ENCODE measurements at places on chromosomes 12 and 14.

DNA sequence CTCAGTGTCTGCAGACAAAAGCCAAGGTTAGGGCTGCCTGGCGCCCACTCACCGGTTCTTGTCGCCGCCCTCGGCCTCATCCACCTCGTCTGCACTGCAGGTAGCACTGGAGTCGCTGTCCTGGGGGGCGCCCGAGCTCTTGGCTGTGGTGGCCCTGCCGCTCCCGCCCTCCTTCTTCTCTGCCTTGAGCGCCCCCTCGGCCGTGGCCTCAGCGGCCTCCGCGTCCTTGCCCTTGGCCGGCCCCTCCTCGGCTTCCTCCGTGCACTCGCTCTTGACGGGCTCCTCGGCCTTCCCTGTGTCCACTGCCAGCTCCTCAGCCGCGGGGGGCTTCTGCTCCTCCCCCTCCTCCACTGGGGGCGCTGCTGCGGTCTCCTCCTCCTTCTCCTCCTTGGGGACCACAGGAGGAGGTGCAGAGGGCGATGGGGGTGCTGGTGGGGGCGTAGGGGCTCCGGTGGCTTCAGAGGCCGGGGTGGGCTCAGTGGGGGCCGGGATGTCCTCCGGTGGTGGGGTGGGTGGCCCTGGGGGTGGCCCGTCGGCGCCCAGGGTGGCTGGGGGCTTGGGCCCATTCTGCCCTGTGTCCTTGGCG, 77.2 kb downstream of the RFLNA start:
- DNase-seq: no peak

- DNase-seq: no peak
Measured at GRCh38 chr12:75704664-75705063, 193.3 kb upstream of the KRR1 start.

DNA sequence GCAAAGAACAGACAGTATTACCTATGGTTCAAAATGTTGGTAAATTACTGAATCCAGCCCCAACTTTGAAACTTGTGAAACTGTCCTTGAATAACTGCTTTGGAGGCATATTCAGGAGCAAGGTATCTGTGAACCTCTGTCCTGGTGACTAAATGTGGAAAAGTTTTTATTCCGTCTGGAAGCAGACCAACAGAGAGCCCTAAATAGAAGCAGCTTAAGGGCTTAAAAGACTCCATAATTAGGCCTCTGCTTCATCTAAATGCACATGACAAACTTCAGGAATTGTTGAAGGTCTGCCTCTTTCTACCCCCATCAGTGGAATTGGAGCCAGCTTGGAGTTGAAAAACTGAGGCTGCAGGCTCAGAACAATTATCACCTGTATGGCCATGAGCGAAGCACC, 276.5 kb downstream of the KCNH5 start:
- DNase-seq: no peak

GRCh38 chr12:12180575-12180974, 86.3 kb downstream of the LRP6 start:
- no peak for DNase-seq

- DNase-seq: no peak
Measured at GRCh38 chr12:14946162-14946561, 7.8 kb upstream of the ERP27 start.

DNA sequence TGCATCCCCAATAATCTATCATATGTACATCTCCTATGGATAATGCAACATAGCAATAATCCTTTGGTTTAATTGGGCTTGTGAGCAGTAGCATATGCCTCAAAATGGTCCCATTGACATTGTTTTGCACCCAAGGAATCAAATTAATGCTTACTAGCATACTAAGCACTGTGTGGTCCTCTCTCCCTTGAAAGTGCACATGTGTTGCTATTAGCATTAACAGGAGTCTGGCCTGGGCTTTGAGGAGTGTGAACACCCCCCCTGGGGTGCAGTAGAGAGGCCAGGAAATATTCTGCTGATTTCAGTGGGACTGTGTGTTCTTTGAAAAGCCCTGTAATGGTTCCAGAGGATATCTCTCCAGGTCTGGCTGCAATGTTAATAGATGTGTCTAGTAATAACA, 1148.4 kb downstream of the VRK1 start:
- DNase-seq: no peak

GRCh38 chr14:91889477-91890211, 22.3 kb upstream of the TC2N start:
- DNase-seq: no peak
